SJCRH30 (cell line): ENCODE measurements at places on chromosomes 12 and 14. TPM values are rescaled to one million over a fixed set of nuclear protein-coding genes. Genes with fewer than 3 reads are reported as not detected.
A peak's percentile ranks its signal among the peaks of the same experiment; 100 is the strongest.

GRCh38 chr14:60350366-60350720, 101.3 kb downstream of the PPM1A start:
- peaks cover 18% of the 10 kb centered on the region for H3K4me1 ChIP-seq
- no peaks in the 10 kb centered on the region for H3K36me3 ChIP-seq
- H3K4me3 ChIP-seq: peak overlapping the region; percentile 32

DNA sequence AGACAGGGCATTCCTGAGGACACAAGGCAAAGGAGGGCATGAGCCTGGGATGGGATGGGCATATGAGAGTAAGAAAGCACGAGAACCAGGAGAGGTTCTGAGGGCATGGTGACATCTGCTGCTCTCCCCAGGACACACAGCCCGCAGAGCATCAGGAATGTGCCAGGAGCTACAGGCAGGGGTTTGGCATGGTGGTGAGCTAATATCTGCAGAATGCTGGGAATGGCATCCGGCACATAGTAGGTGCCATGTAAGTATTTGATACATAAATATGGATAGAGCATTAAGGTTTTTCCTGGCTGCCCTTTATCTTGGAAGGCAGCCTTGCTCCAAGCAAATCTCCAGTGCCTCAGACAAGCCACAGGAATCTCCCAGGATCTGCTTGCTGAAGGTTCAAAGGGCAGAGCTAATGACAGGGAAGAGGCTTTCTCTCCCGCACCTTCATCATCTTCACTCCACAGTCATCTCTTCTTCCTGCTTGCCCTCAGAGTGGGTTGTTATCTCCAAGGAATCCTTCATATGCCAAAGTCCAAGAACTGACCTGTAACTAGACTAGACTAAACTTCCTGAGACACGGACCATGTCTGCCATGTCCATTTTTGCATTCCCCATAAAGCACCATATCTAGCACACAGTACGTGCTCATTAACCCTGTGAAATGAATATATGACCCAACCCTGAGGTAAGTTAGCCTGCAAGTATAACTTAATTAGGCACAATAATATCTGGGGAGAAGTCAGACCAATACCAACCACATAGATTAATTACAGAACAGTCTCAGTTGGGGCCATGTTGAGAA, 62.0 kb upstream of the SCN8A start:
- no peak overlapping the region for H3K27ac ChIP-seq
- DNase-seq: no peak
- no peak overlapping the region for H3K4me3 ChIP-seq
- no peaks in the 10 kb centered on the region for H3K36me3 ChIP-seq
- H3K4me1 ChIP-seq: no peaks in the 10 kb centered on the region

DNA sequence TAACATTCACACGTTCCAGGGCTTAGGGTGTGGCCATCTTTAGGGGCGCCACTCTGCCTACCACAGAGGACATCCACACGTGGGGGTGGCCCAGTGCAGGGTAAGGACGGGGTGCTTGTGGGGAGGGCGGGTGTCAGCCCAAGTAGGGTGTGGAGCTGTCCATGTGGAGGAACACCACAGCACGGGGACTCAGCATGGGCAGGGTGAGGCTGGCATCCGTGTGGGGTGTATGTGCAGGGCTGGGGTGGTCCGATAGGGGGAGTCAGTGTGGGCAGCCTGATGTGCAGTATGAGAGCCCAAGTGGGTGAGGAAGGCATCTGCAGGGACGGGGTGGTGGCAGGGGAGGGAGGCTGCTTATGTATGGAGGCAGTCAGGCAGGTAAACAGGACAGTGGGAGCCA, 17.7 kb downstream of the PSMC1 start:
- H3K4me3 ChIP-seq: no peak overlapping the region
- H3K27ac ChIP-seq: no peak overlapping the region
- H3K36me3 ChIP-seq: peaks cover 44% of the 10 kb centered on the region
- H3K4me1 ChIP-seq: no peaks in the 10 kb centered on the region

Gene LRP1-AS
- 1.1 and 1.3 TPM in 2 replicates for total RNA-seq

DNA sequence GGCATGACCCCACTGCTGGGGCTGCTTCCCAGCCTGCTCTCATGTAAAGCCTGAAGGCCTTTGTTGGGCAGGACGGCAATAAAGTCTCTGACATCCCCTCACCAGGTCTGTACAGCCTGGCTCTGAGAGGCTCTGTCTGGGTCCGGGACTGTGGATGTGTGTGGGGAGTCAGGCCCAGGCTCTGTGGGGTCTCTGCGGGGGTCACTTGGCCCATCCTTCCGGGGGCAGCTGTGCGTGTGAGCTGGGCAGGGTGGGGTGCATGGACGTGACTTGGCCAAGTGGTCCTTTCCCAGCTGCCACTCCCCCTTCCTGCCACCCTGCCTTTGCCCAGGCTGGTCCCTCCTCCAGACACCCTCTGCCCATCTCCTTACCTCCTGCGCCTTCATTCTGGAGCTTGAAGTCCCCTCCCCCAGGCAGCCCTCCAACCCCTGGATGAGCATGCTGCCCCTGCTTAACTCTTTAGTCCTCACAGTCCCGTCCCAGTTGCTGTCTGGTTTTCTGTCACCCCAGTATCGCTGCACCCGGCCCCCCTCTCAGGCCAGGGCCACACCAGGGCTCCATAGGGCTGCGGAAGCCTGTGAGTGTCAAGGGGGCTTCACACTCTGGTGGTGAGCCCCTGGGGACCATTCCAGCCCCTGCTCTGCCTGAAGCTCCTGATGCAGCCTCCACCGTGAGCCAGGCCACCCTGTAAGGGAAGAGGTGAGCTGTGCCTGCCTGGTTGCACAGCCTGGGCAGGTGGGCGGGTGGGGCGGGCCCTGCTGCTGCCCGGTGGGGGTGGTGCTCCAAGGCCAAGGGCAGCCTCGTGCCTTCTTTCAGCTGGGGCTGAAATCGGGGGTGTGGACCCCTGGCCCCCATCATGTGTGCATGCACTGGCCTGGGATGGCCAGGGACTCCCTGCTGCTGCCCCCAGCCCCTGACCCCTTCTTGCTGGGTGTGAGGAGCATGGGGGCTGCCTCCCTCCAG, 25.5 kb upstream of the KIF26A start:
- no peak overlapping the region for H3K27ac ChIP-seq
- peaks cover 27% of the 10 kb centered on the region; the same call in 1 of the 2 replicates for H3K27me3 ChIP-seq
- no peak overlapping the region for H3K4me3 ChIP-seq
- no peaks in the 10 kb centered on the region for H3K4me1 ChIP-seq
- H3K36me3 ChIP-seq: no peaks in the 10 kb centered on the region
- no peak for DNase-seq

- H3K4me1 ChIP-seq: no peaks in the 10 kb centered on the region
- H3K27ac ChIP-seq: no peak overlapping the region
- no peaks in the 10 kb centered on the region for H3K36me3 ChIP-seq
- no peaks in the 10 kb centered on the region for H3K27me3 ChIP-seq
Observed at GRCh38 chr12:42021469-42021868, 123.2 kb downstream of the GXYLT1 start.

Gene PLEKHG7
- total RNA-seq: not detected in 2 replicates

GRCh38 chr14:106269451-106270204, 743.2 kb downstream of the TMEM121 start:
- no peaks in the 10 kb centered on the region for H3K36me3 ChIP-seq
- H3K4me1 ChIP-seq: no peaks in the 10 kb centered on the region
- peaks cover 49% of the 10 kb centered on the region for H3K27me3 ChIP-seq
- no peak overlapping the region for H3K4me3 ChIP-seq

DNA sequence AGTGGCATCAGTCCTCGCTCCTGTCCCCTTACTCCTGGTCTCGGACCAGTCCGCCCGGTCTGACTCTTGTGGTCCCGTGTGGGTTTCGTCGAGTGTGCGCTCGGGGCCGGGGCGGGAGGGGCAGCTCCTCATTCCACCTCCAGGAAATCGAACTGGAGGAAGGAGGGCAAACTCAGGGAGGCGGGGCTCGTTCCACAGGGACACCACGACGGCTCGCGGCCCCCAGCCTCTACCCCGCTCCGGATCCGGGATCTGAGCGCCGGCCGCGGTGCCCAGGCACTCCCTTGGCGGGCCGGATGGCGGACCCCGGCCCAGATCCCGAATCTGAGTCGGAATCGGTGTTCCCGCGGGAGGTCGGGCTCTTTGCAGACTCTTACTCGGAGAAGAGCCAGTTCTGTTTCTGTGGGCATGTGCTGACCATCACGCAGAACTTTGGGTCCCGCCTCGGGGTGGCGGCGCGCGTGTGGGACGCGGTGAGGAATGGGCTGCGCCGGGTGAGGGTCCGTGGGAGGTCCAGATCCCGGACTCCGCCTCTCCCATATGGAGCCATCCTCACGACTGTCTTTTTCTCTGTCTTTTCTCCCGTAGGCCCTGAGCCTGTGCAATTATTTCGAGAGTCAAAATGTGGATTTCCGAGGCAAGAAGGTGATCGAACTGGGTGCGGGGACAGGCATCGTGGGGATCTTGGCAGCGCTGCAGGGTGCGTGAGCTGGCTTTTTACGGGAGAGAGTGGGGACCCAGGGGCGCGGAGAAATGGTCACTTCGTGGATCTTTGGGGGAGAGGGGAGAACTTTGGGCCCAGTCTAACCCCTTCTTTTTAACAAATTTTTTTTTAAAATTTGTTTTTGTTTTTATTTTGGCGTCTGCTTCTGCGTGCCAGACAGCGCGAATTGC, at the start of gene EEF1AKMT3:
TSS of gene EEF1AKMT3 (plus strand) at position 186 of the 894 bp plus-strand sequence. CDS start at position 297, 111 bp downstream.
- H3K36me3 ChIP-seq: peaks cover 37% of the 10 kb centered on the region
- H3K4me3 ChIP-seq: peak within 1 kb of the TSS; percentile 78
- peak within 1 kb of the TSS; percentile 91 for H3K27ac ChIP-seq
- peaks cover 9% of the 10 kb centered on the region for H3K4me1 ChIP-seq
- DNase-seq: peak; percentile 100

Gene CELA1
- not detected in 2 replicates for total RNA-seq

DNA sequence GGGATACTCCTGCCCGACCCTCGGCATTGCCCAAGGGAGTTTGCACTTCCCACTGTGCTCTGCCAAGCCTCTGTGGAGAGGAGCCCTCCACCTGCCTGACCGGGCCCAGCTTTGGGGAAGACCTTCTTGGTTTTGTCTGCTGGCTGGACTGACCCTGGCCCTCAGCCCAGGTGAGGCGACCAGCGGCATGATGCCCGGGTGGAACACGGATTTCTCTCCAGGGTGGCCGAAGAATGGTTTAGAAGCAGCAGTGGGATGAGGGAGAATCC, 15.6 kb downstream of the ZBTB42 start:
- peak overlapping the region; percentile 82 for H3K27ac ChIP-seq
- no peak for DNase-seq
- peaks cover 9% of the 10 kb centered on the region for H3K4me1 ChIP-seq
- peak overlapping the region; percentile 82 for H3K4me3 ChIP-seq
- H3K27me3 ChIP-seq: no peaks in the 10 kb centered on the region
